ENCODE measurements at places on chromosomes 4 and X.

- no peak for DNase-seq
Measured at GRCh38 chr4:96170198-96170597, 330.3 kb downstream of the PDHA2 start.

GRCh38 chr4:176274441-176274840 is 5.4 kb upstream of the ASB5 start:
- DNase-seq: no peak

DNA sequence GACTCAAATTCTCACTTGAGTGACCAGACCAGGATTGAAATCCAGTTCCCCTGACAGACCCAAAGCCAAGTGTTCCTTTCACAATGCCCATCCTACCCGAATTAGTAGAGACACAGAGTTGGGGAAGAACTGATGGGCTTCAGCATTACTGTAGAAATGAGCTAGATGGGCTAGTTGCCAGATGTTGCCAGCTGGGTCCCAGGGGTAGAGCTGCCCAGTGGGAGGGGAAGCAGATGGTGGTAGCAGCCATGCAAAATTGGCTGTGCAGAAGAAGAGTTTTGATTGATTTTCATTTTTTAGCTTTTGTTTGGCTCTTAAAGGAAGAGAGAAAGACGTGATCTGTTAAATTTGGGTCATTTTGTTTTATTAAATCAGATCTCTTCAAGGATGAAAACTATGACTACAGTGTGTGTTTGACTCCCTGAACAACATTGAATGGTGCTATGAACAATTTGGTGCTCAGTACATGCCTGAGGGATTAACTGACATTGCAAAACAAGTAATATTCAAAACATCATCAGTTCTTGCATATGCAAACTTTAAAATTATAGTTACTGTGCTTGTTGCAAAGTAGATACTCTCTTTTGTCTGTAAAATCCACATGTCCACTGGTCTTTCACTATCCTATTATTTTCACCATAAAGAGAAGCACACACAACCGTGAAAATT is 86.0 kb downstream of the PARM1 start:
- DNase-seq: no peak

DNA sequence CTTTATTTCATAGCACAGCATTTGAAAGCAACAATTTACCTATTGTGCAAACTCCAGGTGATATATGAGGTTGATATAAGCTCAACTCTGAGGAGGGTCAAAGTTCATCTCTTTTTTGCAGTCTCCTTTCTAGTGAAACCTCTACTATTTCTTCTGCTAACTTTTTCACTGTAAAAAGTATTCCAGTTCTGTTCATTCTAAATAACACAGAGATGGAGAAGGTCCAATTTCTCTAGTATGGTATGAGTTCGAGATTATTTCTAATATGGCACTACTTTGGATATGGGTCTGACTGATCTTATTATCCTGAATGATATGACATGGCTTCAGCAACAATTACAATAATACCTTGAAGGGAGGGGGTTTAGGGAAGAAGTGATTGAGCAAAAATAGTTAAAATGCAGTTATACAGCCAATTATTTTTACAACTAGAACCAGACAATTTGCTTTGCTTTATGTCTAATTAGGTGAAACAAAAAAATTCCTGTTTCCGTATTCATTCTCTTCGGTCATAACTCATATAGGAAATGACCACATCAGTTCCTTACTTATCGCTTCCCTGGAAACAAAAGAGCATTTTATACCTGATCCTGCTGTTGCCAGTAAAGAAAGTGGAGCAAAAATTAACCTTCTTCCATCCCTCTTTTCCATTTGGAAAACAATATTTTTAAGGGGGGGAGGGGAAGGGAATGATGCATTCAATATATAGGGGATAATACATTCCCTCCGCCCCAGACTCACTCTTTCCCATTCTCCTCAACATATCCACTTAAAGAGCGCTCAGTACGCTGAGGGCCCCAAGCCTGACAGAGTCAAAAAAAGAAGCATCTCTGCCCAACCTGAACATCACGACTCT is 1.0 kb downstream of the TBC1D9 start:
- DNase-seq: no peak

- no peak for DNase-seq
Measured at GRCh38 chr4:83248486-83248885, 36.1 kb downstream of the COQ2 start.
